ENCODE measurements at places on chromosomes 6 and 20.

GRCh38 chr6:128882991-128883611 lies at the start of gene LAMA2:
LAMA2 (plus strand) TSS chr6:128883138; CDS start chr6:128883246, 108 bp downstream.
- no peak for DNase-seq

DNA sequence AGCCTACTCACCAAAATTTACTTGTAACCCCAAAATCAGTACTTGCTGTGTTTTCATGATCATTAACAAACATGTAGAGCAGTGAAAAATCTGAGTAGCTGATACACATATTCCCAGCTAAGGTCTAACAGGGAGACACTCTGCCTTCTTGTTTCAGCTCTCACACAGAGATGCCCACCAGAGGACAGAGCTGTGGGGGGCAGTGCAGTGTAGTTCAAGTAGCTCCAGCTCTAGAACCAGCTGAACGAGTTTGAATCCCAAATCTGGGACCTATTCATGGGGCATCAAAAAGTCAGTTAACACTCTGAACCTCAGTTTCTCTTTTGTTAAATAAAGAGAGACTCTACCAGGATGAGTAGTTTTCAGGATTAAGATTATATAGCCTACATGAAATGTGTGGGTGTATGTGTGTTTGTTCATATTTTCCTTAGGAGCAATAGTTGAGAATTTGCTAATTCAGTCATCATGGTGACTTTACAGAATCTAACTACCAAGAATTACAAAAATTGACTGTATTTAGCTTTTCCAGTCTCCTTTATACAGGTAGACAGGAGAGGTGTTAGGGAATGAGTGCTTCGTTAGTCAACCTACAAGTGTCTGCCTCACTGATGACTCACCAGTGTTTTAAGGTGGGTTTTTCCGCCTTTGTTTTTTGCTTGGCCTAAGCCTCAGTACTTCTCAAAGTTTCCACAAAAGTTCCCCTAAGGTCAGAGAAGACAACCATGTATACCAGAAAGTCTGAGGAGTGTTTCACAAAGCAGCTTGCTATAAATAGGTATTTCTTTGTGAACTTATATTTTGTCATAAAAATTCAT lies 164.0 kb upstream of the RUNX2 start:
- no peak for DNase-seq

GRCh38 chr6:140012150-140012549 lies 637.7 kb upstream of the CITED2 start:
- DNase-seq = no peak

DNA sequence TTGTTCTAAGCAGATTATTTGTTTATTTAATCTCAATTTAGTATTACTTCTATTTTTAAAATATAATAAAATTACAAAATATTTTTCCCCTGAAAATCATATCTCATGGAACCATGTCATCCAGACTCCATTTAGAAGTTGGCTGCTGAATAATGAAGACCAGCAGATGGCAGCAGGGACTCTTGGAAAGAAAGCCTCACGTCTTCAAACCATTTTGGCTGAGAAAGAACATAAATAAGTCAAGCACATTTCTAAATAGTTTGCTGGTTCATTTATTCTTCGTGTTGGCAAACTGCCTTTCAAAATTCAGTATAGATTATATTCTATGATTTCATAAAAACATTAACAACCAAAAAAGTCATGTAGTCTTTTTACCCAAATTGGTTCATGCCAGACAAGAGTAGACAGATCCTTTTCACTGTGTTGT lies 71.7 kb downstream of the RCAN2 start:
- no peak for DNase-seq

DNA sequence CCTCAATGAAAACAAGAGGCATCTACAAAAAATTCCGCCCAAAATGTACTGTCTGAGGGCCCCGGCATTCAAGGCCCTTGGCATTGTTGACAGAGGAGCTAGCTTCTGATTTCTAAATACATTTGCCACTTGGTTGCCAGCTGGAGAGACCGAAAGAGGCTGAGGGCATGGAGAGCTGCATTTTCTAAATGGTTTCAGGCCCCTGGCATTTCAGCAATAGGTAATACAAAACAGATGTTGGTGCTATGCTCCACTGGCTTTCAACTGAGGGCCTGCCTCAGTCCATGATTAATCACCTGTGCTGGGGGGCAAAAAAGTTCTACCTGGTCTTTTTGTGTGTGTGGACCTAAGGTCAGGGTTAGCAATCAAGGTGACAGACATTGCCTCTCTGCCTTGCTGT lies 79.5 kb upstream of the ISM1 start:
- no peak for DNase-seq

DNA sequence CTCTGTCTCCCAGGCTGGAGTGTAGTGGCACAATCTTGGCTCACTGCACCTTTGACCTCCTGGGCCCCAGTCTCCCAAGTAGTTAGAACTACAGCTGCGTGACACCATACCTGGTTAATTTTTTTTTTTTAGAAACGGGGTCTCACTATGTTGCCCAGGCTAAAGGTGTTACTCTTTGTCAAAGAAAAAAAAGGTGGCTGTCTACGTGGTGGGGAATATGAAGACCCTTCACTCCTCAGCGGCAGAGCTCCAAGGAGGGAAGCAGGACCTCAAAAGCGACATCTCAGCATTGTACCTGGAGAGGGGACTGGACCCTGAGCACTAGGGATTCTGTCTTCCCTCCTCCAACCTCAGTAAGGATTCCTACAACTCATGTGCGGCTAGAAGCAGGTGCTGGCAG lies 16.4 kb upstream of the TBC1D22B start:
- DNase-seq = no peak

DNA sequence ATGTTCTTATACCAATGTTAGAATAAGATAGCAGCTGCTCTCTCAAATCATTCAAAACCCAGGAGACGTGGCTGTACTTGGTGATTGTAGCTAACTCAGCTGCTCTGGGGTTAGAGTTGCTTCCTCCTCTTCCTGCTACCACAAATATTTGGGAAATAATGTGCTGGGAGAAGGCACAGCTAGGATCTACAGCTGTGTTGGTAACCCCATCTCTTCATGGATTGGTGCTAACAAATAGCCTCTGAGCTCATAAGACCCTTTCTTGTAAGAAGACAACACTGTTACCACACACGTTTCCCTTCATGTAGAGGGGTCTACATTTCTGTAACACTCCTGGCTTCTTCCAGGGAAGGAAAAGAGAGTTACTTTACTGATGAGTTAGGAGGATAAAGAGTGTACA lies 911.0 kb upstream of the CITED2 start:
- DNase-seq = no peak

DNA sequence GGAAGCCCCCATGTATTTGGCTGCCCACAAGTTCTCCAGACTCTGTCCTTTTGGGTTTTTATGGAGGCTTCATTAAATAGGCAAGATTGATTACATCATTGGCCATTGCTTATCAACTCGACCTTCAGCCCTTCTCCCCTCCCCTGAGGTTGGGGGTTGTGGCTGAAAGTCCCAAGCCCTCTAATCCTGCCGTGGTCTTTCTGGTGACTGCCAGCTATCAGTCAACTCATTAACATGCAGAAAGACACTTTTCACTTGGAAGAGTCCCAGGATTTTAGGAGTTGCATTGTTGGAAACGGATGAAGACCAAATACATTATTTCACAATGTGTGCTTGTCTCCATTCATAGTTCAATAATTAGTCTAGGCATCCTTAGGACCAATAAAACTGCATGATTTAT lies 9.5 kb downstream of the CDC5L start:
- no peak for DNase-seq

GRCh38 chr6:7559651-7560385 lies 18.3 kb downstream of the DSP start:
- no peak for DNase-seq

- DNase-seq = no peak
Measured at GRCh38 chr6:32742374-32742773, 1.2 kb downstream of the HLA-DQA2 start.

GRCh38 chr6:28794175-28795002 lies 129.4 kb downstream of the TRIM27 start:
- no peak for DNase-seq

GRCh38 chr20:17189976-17190695 lies 36.7 kb upstream of the PCSK2 start:
- no peak for DNase-seq

- DNase-seq = no peak
Measured at GRCh38 chr20:12020846-12021245, 103.2 kb downstream of the BTBD3 start.

GRCh38 chr6:137001299-137001976 lies 43.3 kb downstream of the IL20RA start:
- no peak for DNase-seq

DNA sequence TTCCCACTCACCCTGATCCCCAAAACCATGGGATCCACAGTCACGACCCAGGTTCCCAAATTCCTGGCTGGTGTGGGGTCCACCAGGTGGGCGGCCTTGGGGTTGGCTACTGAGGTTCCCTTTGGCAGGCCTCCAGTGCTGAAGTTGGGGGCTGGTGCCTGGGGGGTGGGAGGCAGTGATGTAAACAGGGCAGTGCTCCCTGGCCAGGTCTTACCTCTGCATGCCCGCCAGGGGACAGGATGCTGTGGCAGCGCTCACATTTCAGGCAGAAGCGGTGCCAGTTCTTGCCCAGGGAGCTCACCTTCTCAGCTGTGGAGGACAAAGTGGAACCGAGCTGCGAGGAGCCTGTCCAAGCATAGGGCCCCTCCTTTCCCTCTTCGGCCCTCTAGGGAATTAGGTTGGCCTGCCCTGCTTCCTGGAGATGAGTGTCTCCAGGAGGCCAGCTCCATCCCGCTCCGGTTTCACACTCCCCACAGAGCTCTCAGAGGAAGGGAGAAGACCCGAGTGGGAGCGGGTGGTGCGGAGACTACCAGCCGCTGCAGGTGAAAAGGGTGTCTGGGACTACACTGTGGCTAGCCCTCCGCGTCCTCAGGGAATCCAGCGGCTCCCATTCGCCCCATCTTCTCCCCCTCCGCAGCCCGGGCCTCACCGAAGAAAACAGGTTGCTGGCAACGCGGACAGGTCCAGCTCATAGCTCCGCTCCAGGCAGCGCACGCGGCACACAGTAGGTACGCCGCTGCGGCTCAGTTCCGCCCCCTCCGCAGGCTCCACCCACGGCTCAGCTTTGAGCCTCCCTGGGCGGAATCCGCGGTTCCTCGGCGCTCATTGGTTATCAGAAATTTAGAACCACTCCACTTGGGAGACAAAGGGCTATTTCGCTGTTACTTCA lies at the start of gene CRIP3:
CRIP3 (minus strand) TSS at position 726 of the 889 bp plus-strand sequence; CDS start at position 692, 34 bp downstream.
- DNase-seq = peak; percentile 32

DNA sequence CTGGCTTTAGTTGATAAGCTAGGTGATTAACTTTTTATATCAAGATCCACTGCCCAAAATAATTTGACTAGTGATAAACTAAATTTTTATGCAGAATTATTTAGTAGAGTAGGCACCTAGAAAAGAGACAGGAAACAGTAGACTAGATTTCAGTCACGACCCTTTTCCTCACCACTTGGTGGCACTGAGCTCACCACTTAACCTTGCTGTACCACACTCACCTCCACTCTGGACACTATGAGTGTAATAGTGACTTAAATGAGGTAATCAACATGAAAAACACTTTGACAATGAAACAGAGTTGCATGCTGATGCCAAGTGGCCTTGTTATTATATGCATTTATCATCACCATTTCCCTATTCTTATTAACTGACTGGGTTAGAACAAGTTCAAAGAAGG lies 730.4 kb downstream of the KIF16B start:
- DNase-seq = no peak

- no peak for DNase-seq
Measured at GRCh38 chr6:41396335-41396734, 60.9 kb downstream of the NCR2 start.

DNA sequence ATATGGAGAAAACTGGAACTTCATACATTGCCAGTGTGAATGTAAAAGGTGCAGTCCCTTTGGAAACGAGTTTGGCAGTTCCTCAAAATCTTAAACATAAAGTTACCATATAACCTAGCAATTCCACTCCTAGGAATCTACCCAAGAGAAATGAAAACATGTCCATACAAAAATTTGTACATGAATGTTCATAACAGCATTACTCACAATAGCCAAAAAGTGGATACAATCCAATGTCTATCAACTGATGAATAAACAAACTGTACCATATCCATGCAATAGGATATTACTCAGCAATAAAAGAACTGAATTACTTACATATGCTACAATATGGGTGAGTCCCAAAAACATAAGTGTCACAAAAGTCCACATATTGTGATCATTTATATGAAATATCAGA lies 48.7 kb upstream of the ERVFRD-1 start:
- no peak for DNase-seq

DNA sequence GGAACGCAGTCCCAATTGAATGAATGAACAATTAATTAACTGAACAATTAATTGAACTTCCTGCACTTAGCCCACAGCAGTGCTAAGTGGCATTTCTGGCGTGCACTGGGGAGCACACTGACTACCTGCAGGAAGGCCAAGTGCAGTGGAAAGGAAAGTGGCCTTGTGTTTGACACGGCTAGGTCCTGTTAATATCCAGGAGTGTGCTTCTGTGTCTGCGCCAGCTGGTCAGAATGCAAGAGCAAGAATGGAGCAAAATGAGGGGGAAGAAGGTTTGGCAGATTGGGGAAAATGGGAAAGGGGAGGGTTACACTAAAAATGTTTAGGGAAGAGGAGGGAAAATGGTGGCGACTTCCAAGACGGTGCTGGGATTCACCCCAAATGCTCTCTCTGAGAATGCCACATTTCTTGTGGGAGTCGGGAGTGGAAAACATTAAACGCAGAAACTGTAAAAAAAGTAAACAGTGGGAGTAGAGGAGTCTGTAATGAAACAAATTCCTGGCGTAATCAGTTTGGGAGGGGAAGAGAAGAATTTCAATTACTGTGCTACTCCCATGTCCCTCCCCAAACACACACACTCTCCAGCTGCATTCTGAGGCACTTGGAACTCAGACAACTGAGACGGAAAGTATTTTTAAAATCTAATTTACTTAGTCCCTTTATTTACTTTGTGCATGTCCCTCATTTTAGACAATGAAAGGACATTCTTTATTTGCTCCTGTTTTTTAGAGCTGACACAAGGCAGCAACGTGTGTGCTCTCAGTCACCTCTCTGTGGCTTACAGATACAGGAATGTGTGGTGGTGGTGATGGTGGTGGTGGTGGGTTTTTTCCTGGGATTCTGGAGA lies 64.1 kb downstream of the CLIC5 start:
- no peak for DNase-seq

DNA sequence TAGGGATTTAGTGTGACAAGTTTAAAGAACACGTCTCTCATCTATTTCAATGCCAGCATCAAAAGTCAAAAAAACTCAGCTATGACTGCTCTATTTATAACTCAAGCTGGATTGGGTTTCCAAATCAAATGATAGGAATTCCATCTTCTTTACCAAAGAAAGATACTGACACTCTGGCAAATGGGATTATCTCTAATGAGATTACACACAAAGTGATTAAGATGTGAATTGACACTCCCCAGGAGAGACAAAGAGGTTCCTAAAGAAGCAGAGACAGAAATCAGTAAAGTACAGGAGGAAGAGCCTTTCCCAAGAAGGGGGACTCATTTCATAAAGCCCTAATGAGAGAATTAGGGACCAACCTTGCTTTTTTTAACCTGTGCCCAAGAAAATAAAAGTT lies 92.1 kb downstream of the ID4 start:
- DNase-seq = no peak

Measured in stimulated activated CD8-positive, alpha-beta memory T cell treated with anti-CD3 and anti-CD28 coated beads, Interleukin-4, amount 100 ng/mL, for 24 hours (primary cell).